ENCODE measurements at places on chromosomes 5 and 9.

GRCh38 chr9:93826209-93826608, 128.9 kb downstream of the BARX1 start:
- no peak for DNase-seq

GRCh38 chr5:79143684-79144379, 32.2 kb downstream of the BHMT start:
- DNase-seq = no peak

DNA sequence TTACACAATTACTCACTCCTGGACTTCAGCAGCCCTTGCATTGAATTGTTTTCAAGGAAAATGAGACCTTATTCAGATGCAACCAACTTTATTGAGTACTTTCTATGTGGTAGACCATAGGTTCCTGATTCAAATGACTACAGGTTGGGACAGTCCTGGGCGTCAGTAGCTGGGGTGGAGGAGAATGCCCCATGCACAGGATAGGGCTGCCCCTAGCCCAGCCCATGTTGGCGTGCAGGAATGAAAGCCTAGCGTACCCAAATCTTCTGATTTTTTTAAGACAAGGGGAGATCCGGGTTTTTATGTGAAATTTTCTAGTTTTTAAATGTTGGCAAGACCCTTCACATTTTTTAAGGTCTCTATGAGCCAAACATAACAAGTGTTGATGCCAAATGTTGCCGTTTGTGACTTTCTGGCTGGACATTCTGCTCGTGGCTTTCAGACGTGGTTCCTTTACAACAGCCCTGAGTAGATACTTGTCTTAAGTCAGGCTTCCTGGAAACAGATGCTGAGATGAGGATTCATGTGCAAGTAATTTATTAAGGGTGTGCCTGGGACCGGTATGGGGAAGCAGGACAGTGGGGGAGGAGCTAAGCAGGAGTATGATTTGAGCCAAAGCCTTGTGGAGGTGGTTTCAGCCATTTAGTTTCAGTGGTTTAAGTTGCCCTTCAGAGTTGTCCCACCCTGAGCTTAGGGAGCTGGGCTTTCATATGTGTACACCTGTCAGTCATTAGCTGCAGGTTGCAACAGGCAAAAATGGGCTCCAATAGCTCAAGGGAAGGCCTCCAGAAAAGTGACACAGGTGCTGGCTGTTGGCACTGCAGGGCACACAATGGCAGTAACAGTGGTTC, 154.1 kb downstream of the NTRK2 start:
- DNase-seq = no peak

GRCh38 chr9:124351672-124352468, 63.4 kb downstream of the PSMB7 start:
- no peak for DNase-seq

DNA sequence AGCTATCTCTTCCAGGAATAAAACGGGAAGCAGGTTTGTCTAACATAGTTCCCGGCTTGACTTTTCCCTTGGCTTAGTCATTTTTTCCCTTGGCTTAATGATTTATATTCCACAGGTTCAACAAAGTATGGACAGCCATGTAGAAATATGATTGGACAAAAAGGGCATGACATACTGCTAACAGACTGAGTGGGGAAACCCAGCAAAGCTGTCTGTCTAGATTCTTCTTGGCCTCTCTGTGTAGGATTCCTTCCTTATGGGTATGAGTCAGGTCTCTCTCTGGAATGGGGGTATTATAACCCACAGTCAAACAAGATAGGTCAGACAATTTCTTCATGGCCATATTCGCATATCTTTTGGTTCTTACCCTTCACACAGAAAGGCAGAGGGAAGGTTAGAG, 5.7 kb upstream of the MTAP start:
- no peak for DNase-seq

GRCh38 chr5:112930082-112930344, 8.0 kb upstream of the REEP5 start:
- DNase-seq = no peak

GRCh38 chr5:171295299-171295698, 13.7 kb upstream of the TLX3 start:
- DNase-seq = no peak

Data from NCI-H1930 (cell line).